ENCODE measurements at places on chromosomes 6 and 20.
A peak's percentile ranks its signal among the peaks of the same experiment; 100 is the strongest.

- no peak for DNase-seq
These were observed 347.8 kb downstream of the CDKAL1 start for GRCh38 chr6:20882014-20882413.

DNA sequence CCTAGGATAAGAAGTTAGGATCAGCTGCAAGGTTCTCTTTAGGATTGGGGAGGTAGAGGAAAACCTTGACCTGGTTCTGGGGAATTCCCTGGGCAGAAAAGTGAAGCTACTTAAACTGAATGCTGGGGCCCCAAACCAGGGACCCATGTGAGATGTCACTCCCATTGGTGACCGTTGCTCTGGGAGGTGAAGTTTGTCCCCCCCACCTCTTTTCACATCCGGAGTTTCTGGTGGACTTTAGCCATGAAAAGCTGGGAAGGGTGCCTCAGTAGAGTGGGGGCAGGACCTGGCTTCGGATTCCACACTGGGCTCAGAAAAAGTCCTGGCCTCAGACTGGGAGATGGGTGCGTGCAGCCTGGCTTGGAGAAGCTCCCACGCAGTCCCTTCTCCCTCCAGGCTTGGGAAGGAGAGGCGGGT lies 13.2 kb downstream of the TJAP1 start:
- no peak for DNase-seq

DNA sequence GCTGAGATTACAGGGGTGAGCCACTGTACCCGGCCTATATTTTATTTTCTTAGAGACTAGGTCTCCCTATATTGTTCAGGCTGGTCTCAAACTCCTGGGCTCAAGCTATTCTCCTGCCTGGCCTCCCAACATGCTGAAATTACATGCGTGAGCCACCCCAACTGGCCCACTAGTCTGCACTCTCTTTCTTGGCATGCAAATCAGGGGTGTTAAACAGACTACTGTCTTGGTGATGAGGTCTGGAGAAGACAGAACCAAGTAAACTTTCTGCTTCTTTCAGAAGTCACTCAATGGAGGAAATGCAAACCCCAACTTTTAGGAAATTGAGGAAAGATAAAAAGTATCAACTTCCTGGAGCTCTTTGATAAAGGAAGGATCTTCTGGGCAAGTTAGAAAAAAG lies 8.0 kb upstream of the TUBB2B start:
- DNase-seq, result no peak

GRCh38 chr6:53752856-53753255 lies 41.9 kb upstream of the LRRC1 start:
- DNase-seq, result no peak

- no peak for DNase-seq
These were observed 195.2 kb downstream of the LRFN2 start for GRCh38 chr6:40391851-40392517.

DNA sequence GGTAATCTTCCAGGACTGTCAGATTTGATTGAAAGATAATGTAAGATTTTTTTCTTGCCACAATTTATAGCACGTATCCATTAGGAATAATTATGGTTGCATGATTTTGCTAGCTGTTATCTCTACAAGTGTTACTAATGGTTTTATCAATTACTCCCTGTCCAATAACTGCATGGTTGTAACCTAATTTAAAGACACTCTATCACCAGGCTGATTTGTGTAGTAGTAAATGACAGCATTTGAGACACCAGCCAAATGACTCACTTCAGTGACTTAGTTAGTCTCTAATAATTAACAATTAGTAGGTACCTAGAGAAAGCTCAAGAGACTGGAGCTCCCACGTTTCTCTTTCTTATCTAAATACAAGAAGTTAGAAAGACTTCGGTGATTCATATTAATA lies 453.8 kb upstream of the POU3F2 start:
- no peak for DNase-seq

DNA sequence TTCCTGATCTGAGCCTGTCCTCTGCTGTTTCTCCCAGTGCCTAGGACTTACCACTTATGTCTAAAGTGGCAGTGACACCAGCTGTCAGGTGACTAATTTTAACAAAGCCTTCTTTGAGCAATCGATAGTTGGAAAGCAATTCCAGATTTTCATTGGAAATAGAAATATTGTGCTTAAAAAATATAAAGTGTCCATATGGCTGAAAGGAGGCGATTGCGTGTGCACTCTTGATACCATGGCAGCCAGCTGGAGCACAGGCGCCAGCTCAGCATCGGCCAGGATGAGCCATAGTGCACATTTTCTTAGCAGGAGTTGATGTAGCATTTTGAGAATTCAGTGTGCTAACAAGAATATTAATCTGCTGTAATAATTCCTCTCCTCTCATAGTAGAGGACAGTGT lies 70.0 kb downstream of the LRRC1 start:
- DNase-seq, result peak; percentile 1

DNA sequence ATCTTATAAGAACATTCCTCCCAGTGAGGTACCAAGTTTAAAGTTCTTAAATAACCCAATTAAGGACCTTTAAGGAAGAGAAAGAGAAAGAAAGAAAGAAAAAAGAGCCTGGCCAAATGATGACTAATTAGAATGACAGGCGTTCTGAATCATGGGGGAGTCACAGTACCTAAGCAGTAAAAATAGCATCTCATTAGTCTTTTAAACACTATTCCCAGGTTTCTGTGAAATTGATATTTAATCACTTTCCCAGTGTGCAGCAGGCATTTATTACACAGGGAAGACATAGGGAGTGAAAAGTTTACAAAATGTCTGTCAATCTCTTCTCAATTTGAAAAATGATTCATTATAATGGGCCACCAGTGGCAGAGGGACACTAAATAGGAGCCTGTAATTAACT lies 251.4 kb upstream of the MANEA start:
- DNase-seq, result no peak

- no peak for DNase-seq
These were observed 179.5 kb downstream of the SOX4 start for GRCh38 chr6:21772884-21773575.

DNA sequence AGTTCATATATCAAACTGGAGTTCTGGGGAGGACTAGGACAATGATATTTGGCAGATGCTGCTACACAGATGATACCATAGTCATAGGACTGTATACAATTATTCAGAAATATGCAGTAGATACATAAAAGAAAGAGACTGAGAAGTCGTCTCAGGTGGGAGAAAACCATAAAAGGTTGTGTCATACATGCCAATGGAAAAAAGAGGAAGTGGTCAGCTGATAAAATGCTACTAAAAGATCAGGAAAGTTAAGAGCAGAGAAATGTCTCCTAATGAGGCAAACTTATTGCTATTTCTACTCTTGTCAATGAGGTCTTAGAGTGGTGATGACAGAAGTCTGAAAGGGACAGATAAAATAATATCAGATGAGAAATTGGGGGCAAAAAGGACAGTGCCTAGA lies 407.6 kb downstream of the COL12A1 start:
- no peak for DNase-seq

DNA sequence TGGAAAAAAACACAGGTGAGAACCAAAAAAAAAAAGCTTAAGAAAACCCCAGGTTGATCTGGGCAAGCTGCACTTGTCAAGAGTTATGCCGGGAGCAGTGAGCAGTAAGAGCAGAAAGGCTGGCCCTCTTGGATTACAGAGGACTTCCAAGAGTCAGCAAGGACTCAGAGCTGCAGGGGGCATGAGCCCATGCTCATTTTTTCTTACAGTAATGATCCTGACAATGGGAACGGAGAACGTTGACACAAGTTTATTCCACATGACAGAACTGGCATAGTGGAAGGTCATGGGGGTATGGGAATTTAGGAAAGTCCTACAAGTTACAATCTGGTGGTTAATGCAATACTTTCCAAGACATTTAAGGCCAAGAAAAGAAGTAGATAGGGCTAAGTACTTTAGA lies 256.6 kb downstream of the GMDS start:
- no peak for DNase-seq

DNA sequence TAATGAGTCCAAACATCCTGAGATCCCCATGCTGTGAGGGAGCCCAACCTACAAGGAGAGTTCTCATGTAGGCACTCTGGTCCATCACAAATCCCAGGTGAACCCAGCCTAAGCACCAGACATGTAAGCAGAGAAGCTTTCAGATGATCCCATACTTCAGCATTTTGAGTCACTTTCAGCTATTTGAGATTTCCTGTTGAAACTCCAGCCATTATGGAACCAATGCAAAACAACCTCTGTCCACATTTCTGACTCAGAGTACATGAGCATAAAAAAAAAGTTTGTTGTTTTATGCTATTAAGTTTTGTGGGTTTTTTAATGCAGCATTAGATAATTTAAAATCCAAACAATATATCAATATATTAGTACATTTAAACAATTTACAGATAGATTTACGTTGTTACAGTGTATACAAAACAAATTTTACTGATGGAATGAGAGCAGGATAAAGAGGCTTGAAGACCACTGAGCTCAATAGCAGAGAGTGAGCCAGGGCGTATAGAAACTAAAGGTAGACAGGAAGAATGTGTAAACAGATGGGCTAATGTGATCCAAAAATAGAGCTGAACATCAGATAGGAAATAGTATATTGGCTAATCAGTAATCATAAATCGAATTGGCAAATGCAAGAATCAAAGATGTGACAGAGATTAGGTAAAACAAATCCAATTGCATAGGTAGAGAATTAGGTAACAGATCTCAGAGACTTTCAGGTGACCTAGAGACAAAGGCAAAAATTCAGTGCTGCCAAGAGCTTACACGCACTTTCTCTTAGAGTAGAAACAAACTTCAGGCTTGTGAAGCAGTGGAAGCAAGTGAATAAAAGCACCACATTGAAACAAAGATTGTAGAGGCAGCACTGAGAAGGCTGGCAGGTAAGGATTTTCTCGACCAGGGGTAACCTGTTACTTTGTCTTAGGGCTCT lies 36.2 kb upstream of the PLCB1 start:
- DNase-seq, result no peak

DNA sequence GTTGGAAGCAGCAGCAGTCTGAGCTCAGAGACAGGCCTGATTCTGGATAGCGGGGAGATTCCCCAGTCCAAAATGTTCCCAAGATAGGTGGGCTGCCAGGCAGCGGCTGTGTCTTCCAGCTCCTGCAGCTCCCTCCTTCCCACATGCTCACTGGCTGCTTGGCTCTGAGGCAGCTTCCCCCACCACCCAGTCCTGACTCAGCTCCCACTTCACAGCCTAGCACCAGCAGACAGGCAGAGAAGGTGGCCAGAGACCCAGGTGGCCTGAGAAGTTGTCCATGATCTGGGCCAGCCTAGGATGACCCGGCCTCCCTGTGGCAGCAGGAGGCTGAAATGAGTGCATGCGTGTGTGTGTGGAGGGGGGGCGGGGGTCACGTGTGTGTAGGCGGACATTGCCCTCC lies 94.9 kb downstream of the MDGA1 start:
- no peak for DNase-seq

DNA sequence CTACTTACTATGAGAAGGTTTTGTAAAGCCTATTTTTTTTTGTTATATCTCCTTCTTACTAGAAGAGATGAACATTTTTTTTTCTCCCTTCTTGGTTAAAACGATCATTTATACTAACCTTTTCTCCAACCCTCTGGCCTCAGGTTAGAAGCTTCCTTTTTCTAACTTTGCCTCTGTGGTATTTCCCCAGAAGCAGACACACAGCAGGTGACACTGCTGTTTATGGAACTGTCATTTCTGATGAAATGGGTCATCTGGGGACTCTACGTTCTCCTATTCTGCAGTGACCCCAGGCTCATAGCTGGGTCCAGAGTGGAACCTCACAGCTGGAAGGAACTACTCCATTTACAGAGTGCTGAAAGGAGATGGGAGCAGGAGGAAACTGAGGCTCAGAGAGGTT lies 746.3 kb upstream of the CHD6 start:
- no peak for DNase-seq

DNA sequence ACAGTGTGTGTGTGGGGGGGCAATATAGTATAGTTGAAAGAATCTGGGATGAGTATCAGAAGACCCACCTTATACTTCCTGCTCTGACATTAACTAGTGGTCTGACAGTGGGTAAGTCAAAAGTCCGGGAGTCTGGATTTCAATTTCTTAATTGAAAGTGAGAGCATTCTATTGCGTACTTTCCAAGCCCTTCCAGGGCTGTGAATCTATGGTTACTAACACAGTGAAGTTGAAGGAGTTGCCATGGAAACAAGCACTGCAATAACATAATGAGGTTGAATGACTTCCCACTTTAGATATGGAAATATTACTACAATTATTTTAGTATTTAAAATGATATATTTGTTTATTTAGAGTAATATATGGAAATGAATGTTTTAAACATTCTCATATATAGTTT lies 80.2 kb downstream of the MLIP start:
- DNase-seq, result no peak

- DNase-seq, result no peak
These were observed 105.8 kb downstream of the MAFB start for GRCh38 chr20:40583205-40583604.

DNA sequence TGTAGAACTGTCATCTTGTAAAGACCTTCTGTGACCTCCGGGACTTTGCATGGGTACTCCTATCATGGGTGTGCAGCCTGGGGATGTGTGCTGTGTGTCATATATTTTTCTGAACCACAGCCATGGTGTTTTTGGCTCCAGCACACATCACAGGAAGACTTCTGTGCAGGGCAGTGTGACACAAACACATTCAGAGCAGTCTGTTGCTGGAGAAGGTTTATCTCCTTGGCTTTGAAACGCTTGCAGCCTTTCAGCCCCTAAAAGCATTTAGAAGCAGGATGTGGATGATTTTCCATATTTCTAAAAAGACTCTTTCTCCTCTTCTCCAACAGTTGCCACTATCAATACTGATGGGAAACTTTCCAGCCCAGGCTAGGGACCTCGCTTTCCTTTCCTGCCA lies 221.6 kb upstream of the FOXA2 start:
- no peak for DNase-seq

- DNase-seq, result peak; percentile 7
These were observed 881 bp upstream of the MCM3 start for GRCh38 chr6:52285177-52286068.

DNA sequence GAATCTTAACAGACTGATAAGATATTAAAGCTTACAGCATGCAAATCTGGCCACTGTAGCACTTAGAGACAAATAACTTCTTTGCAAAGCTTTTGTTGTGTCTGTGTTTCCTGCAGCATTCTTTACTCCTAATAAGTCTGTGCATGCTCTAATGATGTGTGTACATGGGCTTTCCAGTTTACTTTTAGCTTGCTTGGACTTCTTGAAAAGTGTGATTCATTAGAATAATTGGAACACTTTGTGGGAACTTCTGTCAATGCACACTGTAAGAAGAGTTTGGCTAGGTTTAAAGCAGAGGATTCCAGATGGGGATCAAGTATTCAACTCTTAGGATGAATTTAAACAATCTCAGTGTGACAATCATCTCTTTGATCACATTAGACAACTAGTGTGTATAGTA lies 22.1 kb upstream of the TINAG start:
- no peak for DNase-seq

- DNase-seq, result no peak
These were observed 21.2 kb upstream of the ELOVL5 start for GRCh38 chr6:53369876-53370515.

DNA sequence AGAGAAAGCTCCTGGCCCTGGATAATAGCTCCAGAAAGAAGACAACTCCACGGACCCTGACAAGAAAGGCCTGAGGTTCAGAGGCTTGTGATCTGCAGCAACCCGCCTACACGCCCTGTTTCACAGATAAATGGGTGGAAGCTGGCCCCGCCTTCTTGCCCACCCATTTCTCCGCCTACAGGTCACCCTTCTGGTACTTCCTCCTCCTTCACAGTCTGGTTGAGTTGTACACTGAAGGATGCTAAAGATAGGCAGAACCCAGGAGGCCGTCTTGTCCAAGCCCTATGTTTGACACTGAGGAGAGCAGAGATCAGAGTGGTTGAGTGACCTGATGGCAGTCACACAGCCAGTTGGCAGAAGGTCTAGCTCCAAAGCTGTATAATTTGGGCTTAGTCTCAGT lies 34.2 kb upstream of the MDGA1 start:
- no peak for DNase-seq

GRCh38 chr6:5619249-5619648 lies 357.9 kb downstream of the FARS2 start:
- no peak for DNase-seq
